CD8-positive, alpha-beta memory T cell (primary cell): ENCODE measurements at places on chromosomes 1 and 21. TPM values are rescaled to one million over a fixed set of nuclear protein-coding genes. Genes with fewer than 3 reads are reported as not detected.
A peak's percentile ranks its signal among the peaks of the same experiment; 100 is the strongest.

DNA sequence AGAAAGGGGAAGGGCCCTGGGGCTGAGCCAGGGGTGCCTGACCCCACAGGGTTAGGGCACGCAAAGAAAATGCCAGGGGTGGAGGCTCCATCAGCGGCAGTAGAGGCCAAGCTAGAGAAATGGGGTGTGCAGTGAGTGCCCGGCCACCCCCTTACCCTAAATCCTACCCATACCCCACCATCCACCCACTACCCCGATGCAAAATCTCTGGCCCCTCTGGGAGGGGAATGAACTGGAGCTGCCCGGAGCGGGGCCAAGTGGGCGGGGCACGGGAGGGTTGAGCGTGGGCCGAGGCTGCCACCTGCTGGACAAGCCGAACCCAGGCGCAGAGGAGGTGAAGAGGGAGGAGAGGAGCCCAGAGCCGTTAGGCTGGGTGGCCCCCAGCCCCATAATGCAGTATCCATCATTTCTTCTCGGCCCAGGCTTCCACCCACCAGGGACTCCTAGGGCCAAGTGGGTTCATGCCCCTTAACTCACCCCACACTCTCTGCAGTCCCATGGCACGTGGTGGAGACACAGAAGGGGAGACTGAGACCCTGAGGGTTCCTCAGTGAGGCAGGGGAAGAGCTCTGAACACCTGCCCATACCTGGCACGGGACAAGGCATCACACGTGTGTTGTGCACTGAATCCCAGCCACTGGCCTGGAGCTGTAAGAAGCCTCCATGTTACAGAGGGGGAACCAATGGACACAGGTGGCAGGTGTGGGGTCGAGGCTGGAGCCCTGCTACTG lies 1.4 kb upstream of the C1QC start:
- peak; percentile 44 for DNase-seq

DNA sequence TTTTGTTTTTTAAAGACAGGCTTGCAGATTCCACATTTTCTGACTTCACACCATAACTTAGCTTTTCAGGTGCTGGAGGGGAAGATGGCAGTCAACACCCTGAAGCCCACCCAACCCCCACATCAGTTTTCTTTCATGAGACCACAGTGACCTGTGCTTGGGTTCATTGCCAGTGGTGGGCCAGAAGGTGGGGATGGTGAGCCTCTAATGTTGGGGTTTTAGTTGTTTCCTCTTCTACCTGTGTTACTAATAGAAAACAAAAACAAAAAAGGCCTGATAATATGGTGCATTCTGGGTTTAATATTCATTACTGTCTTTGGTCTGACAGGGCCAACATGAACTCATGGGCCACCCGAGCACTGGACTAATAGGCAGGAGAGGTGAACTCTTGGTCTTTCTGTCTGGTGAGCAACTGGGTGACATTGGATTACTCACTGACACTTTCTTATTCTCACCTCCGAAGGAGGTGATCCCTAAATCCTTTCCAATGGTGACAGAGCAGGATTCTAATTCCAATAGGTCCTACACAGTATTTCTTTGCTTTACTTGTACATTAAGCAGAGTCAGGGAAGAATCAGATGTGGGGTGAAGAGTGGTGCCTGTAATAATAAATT lies 132.8 kb downstream of the CLIC6 start:
- DNase-seq: no peak

ATP1A2 gene
- total RNA-seq: not detected

SYT6 gene
- not detected for total RNA-seq

DNA sequence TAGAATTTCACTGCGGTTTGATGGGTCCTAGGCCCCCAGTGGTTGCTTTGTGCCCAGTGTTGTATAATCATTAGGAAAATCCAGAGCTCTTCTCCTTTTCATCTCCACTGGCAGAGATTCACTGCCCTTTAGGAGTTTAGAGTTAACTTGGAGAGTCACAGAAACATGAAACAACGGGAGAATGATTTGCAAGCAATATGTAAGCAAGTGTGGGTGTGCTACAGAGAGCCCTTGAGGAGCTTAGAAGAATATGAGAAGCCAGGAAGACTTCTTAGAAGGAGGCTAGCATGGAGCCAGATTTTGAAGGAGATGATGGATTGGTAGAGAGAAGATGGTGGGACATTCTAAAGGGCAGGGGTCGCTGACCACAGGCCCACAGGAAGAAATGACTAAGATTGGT lies 327.3 kb downstream of the ZNF326 start:
- DNase-seq: no peak

GRCh38 chr1:108200687-108201051 lies 526 bp upstream of the SLC25A24 start:
- DNase-seq: peak; percentile 51

MYOG gene
- not detected for total RNA-seq

- no peak for DNase-seq
These were observed 50.3 kb downstream of the GRIK3 start for GRCh38 chr1:36984026-36984425.

HLX gene
- total RNA-seq: not detected

FAM3B gene
- not detected for total RNA-seq

DNA sequence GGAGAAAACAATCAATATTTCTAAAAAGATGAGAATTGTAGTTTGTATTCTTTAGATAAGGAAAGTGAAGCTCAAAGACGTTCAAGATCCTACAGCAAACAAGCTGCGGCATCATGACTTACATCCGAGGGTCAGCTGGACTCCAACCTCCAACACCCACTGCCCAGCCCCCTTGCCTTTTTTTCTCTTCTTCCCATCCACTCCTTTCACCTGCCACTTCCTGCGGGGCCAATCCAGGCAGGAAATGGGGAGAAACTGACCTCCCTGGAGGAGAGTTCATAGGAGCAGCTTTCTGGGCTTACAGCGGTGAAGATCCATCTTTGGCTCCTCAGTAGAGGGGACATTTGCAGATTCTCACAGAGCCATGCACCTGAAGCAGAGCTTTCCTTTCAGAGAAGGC lies 361.5 kb downstream of the PTPRU start:
- no peak for DNase-seq

CYP4A22 gene
- not detected for total RNA-seq
